NCI-H460 (cell line): ENCODE measurements at places on chromosomes 16 and 17. TPM values are rescaled to one million over a fixed set of nuclear protein-coding genes. Genes with fewer than 3 reads are reported as not detected.
A peak's percentile ranks its signal among the peaks of the same experiment; 100 is the strongest.

Gene CD7
- total RNA-seq = 0.32 TPM in 1 of 2 replicates, not detected in the other

Gene HOXB5
- total RNA-seq = 2.3 TPM in 2 replicates

Gene CCDC40
- 2.0 and 2.6 TPM in 2 replicates for total RNA-seq

DNA sequence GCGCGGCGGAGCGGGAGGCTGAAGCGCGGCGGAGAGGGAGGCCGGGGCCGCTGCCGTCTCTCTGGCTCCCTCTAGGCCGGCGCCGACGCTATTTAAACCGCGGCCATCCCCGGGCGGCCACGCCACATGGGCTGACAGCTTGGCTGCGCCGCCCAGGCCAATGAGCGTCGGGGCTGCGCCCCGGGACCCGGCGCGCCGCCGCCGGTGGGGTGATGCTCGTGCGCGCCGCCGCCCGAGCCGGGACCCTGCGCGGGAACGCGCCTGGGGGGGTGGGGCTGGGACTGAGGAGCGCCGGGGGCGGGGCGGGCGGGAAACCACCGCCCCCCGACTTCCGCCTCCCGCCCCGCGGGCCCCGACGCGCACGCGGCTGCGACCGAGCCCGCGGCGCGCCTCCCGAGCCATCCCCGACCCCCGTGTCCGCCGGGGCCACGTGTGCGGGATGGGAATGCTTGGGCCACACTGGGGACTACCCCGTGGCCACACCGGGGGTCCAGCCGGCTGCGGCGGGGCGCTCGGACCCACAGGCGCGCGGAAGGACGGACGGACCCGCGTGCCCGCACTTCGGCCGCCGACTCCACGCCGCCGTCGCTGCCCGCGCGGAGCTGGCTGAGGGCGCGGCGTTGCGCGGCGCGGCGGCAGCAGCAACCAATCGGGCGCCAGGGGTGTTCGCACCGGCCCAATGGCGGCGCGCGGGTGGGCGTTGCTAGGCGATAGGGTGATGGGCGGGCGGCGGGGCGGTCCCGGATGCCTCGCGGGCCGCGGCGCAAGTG, at the start of gene FASN:
TSS of gene FASN (minus strand) at position 68 of the 770 bp plus-strand sequence. CDS start 1,791 bp downstream, outside the sequence.
- DNase-seq = peak; percentile 95

Gene TBC1D16
- 12.3 and 12.4 TPM in 2 replicates for total RNA-seq

DNA sequence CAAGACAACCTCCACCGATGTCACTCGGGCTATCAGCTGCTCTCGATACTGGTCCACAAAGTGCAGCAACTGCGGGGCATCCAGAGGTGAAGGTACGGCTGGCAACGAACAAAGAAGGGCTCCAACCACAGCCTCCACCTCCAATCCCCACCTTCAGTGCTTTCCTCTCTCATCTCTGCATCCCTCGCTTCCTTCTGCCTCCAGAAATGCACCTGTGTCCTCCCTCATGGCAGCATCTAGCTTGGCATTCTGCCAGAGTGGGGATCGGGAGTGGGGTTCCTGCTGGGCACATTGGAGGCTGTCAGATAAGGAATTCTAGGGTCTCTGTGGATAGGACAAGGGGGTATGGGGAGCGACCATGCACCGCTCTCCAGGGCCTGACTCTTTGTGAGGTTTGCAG, 28.6 kb downstream of the MIS12 start:
- DNase-seq = no peak

Gene OTOP3
- not detected in 2 replicates for total RNA-seq

DNA sequence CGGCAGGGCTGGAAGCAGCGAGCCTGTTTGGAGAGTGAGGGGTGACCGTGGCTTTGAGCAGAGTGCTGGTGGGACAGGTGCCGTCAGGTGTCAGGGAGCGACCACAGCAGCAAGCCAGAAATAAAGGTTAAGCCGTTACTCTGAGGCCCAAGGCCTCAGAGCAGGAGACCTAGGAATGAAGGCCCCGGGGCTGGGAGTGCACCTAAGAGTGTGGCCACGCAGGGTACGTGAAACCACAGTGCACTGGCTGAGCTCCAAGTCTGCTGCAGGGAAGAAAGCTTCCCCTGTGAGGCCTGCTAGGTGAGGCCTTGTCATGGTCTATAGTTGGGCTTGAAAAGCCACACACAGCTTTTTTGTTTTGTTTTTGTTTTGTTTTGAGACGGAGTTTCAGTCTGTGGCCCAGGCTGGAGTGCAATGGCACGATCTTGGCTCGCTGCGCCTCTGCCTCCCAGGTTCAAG, 8.7 kb downstream of the CLUAP1 start:
- DNase-seq = no peak

Gene C17orf67
- 0.32 and 0.50 TPM in 2 replicates for total RNA-seq

DNA sequence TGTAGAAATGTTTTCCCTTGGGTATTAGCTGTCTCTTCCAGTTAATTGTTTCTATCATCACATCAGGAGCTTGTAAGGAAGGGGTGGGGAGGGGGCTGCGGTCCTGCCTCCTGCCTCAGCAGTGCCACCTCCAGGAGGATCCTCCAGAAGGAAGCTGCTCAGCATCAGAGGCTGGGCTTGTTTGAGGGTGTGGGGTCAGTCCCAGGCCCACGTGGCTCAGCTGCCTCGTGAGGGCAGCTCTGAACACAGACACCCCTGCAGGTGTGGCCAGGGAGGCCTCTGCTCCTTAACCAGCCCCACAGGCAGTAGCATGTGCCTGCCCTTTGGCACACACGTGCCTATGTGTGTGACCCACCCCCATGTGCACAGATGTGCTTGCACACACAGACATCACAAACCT, 46.3 kb downstream of the MRM1 start:
- DNase-seq = no peak

Gene ZNF385C
- total RNA-seq = 0.10 and 0.20 TPM in 2 replicates

GRCh38 chr16:54928411-54929089, 2.1 kb upstream of the IRX5 start:
- DNase-seq = no peak

GRCh38 chr17:6853764-6854442, 22.4 kb upstream of the TEKT1 start:
- DNase-seq = peak; percentile 37

Gene CACNG3
- not detected in 2 replicates for total RNA-seq

GRCh38 chr16:66548068-66548467, 1.9 kb downstream of the TK2 start:
- DNase-seq = no peak

DNA sequence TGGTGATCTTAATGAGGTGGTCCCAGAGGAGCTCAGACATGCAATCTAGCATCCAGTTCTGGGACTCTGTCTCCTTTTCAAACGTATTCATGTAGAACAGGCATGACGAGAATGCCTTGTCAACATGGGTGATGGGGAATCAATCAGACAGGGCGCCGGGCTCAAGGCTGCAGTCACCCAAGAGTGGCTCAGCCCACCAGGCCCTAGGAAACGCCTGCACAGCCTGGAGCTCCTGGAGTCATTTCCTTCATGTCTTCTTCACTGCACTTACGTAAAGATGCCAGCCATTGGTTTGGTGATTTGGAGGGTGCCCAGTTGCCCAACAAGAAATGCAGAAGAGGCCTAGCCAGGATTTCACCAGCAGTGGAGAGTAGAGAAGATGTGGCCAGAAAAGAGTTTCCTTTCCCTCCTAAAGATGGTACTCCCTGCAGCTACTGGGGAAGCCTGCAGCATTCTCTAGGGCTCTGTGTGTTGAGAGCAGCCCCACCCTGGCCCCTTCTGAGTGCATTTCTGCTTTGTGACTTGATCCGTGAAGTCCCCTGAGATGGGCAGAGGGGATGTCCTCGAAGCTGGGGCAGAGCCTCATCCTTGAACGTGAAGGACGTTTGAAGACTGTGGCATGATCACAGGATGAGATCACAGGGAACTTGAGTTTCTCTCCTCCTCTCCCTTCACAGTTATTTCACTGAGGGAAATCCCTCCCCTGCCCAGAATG, 24.0 kb upstream of the STH start:
- DNase-seq = no peak

DNA sequence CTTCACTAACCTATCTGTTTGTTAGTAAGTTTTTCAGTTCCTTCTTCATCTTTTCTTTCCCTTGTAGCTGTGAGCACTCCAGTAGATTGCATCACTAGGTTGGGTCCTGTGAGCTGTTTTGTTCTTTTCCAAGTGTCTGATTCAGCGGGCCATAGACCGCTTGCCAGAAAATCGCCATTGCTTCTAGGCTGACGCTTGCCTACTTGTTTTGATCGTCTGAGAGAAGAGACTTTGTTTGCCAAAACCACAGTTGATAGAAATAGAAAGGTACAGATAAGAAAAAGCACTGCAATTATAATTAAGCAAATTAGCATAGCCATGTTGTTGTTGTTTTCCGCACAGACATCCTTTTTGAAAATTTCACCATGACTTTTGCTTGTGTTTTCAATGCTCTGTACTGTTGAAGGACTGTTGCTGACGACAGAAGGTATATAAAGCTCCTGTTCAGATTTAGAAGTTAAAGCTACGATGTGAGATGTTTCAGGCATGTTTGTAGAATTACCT, 3.1 kb downstream of the EVI2A start:
- DNase-seq = no peak

- DNase-seq = no peak
These were observed 207.9 kb downstream of the TANC2 start for GRCh38 chr17:63173903-63174302.

Gene KCNJ18
- not detected in 2 replicates for total RNA-seq

Gene TP53TG3C
- total RNA-seq = not detected in 2 replicates

- DNase-seq = peak; percentile 51
These were observed 45.7 kb downstream of the TMEM186 start for GRCh38 chr16:8751481-8752311.

GRCh38 chr16:20203272-20203671, 124.0 kb downstream of the GP2 start:
- no peak for DNase-seq

Gene EMC8
- 35.1 and 45.2 TPM in 2 replicates for total RNA-seq

Gene KRT20
- total RNA-seq = not detected in 2 replicates

GRCh38 chr16:89407282-89407924, 83.0 kb downstream of the ANKRD11 start:
- DNase-seq = no peak

DNA sequence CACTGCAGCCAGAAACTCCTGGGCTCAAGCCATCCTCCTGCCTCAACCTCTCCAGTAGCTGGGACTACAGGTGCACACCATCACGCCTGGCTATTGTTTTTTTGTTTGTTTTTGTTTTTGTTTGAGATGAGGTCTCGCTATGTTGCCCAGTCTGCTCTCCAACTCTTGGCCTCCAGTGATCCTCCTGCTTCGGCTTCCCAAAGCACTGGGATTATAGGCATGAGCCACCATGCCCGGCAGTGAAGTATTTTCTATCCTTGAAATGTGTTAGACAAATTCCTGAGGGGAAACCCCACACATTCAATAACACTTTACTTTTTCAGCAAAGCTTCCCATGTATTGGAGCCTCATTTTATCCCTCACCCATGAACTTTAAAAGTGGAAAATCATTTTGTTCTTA, 81.2 kb upstream of the KIFC3 start:
- DNase-seq = no peak

- DNase-seq = no peak
These were observed 45.3 kb upstream of the JPH3 start for GRCh38 chr16:87556941-87557459.

- DNase-seq = no peak
These were observed 6.5 kb downstream of the UNC119 start for GRCh38 chr17:28545787-28546415.

Gene TP53TG3
- total RNA-seq = not detected in 2 replicates

GRCh38 chr17:13365331-13365730, 236.4 kb downstream of the HS3ST3A1 start:
- no peak for DNase-seq

Gene OR3A2
- total RNA-seq = not detected in 2 replicates

DNA sequence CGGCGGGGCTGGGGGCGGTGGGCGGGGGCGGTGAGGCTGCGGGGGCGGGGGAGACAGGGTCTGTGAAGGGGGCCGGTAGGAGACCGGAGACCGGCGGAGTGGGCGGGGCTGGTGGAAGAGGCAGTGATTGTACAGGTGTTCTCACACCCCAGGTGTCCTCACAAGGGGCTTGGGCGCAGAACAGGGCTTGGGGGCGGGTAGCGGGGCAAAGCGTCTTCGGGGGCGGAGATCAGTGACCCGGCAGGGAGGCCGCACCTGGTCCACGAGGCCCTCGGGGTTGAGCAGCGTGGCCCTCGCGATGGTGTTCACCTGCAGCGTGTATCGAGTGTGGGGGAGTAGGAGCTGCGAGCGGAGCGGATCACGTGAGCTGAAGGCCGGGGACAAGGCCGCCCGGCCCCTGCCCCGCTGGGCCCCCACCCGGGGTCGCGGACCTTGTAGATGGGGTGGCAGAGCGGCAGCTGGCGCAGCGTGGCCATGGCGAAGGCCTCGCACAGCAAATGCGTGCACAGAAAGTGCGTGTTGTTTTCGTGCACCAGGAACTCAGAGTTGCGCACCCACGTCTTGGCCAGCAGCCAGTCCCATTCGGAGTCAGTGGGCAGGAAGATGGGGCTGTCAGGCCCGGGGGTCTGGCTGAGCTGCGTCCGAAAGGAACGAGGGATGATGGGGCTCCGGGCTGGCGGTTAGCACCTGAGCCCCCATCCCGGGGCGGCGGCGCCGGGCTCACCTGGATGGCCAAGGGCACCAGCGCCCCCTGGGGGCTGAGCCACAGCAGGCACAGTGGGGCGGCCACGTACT, 8.5 kb downstream of the ALOXE3 start:
- no peak for DNase-seq

DNA sequence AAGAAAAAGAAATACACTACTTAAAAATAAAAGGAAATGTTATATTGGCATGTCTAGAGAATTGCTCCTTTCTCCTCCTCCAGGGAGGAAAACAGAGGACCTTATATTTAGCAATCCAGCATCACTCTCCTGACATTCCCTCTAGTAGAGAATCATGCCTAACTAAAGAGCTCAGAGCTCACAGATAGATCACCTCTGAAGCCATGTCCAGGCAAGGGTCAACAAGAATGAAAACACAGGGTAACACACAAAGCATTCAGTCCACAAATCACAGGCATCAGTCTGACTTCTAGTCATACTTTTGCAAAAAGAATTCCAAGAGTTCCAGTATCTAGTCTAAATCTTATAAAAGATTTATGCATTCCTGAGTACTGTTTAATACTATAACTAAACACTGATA, 4.4 kb upstream of the HASPIN start:
- DNase-seq = no peak

DNA sequence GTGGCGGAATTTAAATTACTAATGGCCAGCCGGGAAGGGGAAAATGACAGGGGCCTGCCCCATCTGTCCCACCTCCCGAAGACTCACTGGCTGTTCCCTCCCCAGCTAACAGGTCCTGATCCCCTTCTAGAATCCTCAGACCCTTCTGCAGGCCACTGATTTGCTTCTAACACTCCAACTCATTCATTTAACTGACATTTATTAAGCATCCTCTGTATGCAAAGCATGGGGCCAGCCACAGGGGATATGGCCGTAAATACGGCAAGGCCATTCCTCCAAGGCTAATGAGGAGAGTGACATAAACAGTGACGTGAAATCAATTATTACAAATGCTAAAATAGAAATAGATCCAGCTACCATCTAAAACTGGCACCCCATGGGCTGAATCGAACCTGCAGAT, 195.3 kb downstream of the GSG1L start:
- DNase-seq = no peak

Gene KANSL1
- 19.5 and 20.4 TPM in 2 replicates for total RNA-seq

DNA sequence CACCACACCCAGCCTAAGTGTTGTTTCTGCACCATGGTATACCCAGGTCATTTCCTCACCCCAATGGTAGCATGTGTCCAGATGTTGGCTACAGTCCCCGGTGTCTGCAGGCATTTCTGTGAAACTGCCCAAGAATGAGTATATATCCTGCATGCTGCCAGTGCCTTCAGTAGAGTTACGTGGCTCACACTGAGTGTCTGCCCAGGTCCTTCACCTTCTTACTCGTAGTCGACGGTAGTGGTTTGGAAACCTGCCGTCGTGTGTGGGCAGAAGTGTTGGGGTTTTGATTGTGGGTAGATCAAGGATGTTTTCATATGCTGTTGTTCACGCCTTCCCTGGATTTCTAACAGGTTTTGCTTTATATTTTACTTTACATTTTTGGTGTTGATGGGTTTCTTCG, 16.8 kb downstream of the TCF25 start:
- DNase-seq = no peak
